NCI-H2081 treated with DMSO at 0.1 percent for 48 hours (cell line): ENCODE measurements at places on chromosomes 6 and 20.
A peak's percentile ranks its signal among the peaks of the same experiment; 100 is the strongest.

DNA sequence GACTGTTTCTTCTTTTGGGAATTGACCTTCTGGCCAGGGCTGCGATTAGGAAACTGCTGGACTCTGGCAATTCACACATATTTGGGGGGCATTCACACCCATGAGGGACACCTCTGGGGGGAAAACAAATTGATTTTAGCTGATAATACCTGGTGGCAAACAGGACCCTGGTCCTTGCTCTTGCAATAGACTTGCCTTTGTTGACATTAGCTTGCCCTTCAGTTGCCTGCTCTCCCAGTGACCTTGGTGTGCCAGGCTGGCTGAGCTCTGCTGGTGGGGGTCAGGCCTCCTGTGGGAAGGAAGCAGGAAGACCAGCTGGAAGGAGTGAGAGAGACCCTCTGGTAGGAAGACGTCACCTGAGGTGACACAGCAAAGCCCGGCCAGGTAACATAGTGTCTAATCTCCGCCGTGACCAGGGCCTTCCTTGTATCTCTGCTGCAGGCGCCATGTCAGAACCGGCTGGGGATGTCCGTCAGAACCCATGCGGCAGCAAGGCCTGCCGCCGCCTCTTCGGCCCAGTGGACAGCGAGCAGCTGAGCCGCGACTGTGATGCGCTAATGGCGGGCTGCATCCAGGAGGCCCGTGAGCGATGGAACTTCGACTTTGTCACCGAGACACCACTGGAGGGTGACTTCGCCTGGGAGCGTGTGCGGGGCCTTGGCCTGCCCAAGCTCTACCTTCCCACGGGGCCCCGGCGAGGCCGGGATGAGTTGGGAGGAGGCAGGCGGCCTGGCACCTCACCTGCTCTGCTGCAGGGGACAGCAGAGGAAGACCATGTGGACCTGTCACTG is 5.3 kb downstream of the CDKN1A start:
- DNase-seq = no peak

- DNase-seq = no peak
Observed at GRCh38 chr6:118656847-118657451, 5.6 kb upstream of the CEP85L start.

DNA sequence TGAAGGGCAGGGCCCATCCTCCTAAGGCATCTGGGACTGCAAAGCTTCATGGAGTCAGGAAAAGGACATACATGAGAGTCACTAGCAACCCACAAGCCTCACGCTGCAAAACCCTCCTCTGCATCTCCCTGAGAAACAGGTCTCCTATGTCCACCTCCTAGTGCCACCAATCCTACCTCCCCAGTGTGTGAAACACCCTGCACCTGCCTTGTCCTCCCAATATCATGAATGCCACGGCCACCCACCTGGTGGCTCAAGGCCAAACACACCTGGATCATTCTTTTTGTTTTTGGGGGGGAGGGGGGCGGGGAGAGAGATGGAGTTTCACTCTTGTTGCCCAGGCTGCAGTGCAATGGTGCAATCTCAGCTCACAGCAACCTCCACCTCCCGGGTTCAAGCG is 90.5 kb downstream of the ZMYND8 start:
- DNase-seq = no peak

- DNase-seq = no peak
Observed at GRCh38 chr20:57224641-57225138, 41.8 kb downstream of the BMP7 start.

- no peak for DNase-seq
Observed at GRCh38 chr6:155955038-155955437, 499.4 kb upstream of the NOX3 start.

- no peak for DNase-seq
Observed at GRCh38 chr6:140061110-140062042, 686.9 kb upstream of the CITED2 start.

GRCh38 chr20:57508381-57508780 is 16.6 kb downstream of the CTCFL start:
- no peak for DNase-seq

- peak; percentile 68 for DNase-seq
Observed at GRCh38 chr20:14142171-14142570, 146.9 kb downstream of the MACROD2 start.

- DNase-seq = no peak
Observed at GRCh38 chr20:31569163-31570020, 35.7 kb upstream of the ID1 start.

GRCh38 chr6:29941471-29941870 is 861 bp upstream of the HLA-A start:
- no peak for DNase-seq

- DNase-seq = no peak
Observed at GRCh38 chr20:52804497-52805295, 167.5 kb upstream of the TSHZ2 start.
